GM19239 (cell line): ENCODE measurements at places on chromosomes 6 and 20.

DNA sequence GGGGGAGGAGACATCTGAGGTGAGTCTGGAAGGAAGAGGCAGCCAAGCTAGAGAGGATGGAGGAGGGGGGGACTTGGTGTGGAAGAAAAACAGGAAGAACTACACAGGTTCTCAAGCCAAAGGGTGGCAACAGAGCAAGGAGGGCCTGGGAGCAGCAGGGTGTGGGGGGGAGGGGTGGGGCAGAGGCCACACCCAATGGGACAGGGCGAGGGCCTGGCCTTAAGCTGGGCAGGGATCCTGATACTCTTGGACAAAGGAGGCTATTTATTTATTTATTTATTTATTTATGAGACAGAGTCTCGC, 359.0 kb downstream of the ZFAND3 start:
- no peak for DNase-seq

DNA sequence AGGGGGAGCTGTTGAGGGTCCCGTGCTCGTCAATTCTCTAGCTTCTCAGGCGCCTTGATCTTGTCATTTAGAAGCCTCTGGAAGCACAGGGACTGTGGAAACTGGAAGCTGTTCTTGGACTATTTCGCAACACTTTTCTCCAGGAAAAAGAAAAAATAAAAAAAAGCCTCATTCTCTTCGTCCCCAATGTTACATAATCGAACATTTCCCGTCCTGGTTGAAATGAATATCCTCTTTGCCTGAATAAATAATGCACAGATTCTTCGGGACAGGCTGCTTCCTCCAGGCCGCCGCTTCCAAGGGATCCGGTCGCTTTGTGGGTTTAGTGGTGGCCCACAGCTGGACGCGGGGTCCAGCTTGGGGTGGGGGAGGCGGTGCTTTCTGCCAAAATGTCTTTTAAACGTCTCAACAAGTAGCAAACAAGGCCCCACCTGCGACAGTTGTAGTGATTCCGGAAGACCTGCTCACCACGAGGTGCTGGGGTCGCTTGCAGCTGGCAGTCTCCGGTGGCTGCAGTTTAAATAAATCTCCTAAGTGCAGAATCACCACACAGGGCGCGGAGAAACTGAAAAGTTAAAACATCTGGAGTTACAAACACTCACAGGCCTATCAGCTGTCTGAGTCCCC, 125.9 kb upstream of the ESR1 start:
- no peak for DNase-seq

- no peak for DNase-seq
Measured at GRCh38 chr6:144264270-144265060, 20.7 kb upstream of the UTRN start.

GRCh38 chr20:44646023-44646640, 5.4 kb downstream of the ADA start:
- no peak for DNase-seq

GRCh38 chr20:43988867-43989266, 74.2 kb downstream of the TOX2 start:
- DNase-seq, result no peak

DNA sequence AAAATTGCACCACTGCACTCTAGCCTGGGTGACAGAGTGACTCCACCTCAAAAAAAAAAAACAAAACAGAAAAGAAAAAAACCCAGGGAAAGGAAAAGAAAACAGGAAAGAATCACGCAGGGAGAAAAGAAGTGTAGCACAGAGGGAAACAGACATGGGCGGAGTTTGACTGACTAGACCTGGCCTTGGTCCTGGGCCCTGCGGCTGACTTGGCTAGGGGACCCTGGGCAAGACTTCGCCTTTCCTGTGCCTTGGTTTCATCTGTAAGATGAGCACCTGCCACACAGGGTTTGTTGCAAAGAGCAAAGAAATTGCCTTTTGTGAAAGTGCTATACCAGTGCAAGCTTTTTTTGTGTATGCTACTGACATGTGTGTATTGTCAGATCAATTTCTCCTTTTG, 71.3 kb upstream of the KCNG1 start:
- no peak for DNase-seq

GRCh38 chr6:113564371-113565171, 292.6 kb upstream of the MARCKS start:
- no peak for DNase-seq
